ENCODE measurements at places on chromosomes 4 and X. TPM values are rescaled to one million over a fixed set of nuclear protein-coding genes. Genes with fewer than 3 reads are reported as not detected.

The ITIH6 gene
- total RNA-seq, result not detected

The SYTL4 gene
- total RNA-seq, result 4.6 TPM

The TMEM156 gene
- 0.26 TPM for total RNA-seq

The NCAPG gene
- total RNA-seq, result 10.1 TPM

The DRD5 gene
- total RNA-seq, result not detected

The ARHGAP36 gene
- not detected for total RNA-seq

The IL21 gene
- not detected for total RNA-seq

The DSPP gene
- total RNA-seq, result not detected

The CITED1 gene
- total RNA-seq, result 0.17 TPM

The TGIF2LX gene
- not detected for total RNA-seq

The UGT8 gene
- not detected for total RNA-seq

The HDX gene
- total RNA-seq, result 3.1 TPM

The WDFY3 gene
- total RNA-seq, result 64.5 TPM

The CORIN gene
- total RNA-seq, result under 0.01 TPM

The FAM133A gene
- 0.17 TPM for total RNA-seq

The ALB gene
- not detected for total RNA-seq

The FRAS1 gene
- total RNA-seq, result 1.8 TPM

The DUSP21 gene
- total RNA-seq, result not detected

The MAGEA10 gene
- not detected for total RNA-seq

The SMIM43 gene
- total RNA-seq, result 0.83 TPM

The GATB gene
- total RNA-seq, result 16.9 TPM

The RNF212 gene
- total RNA-seq, result 0.66 TPM

The S100P gene
- total RNA-seq, result not detected

The STK26 gene
- 2.8 TPM for total RNA-seq

The MEPE gene
- not detected for total RNA-seq

The SLC6A14 gene
- not detected for total RNA-seq

The USP17L25 gene
- not detected for total RNA-seq

The NDUFA1 gene
- 80.4 TPM for total RNA-seq

The FAT1 gene
- 408 TPM for total RNA-seq

The MAGEH1 gene
- 16.5 TPM for total RNA-seq

The PPP1R2C gene
- total RNA-seq, result not detected

The CSAG3 gene
- total RNA-seq, result not detected

Data from fibroblast of lung (primary cell).